ENCODE measurements at places on chromosomes 5 and 9.

GRCh38 chr9:120920806-120921178 lies 5.8 kb downstream of the TRAF1 start:
- peak; percentile 52 for DNase-seq

GRCh38 chr5:66134407-66134861 lies 9.7 kb upstream of the SREK1 start:
- DNase-seq, result no peak

DNA sequence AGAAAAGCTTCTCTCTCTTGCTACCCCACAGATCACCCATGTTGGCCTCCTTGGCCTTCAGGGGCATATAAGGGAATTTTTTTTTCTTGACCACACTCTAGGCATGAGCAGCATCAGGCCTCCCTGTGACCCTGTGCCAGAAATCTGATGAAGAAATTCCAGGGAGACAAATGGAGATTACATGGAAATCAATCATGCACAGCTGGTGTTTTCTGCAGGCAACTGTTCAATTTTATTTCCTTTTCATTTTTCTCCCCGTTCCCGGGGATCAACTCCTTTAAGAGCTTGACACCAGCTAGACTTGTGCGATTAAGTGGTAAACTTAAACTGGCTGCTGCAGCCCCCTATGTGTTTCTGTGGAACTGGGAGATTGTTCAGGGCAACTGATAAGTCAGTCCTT lies 59.3 kb downstream of the GALNT10 start:
- DNase-seq, result no peak

DNA sequence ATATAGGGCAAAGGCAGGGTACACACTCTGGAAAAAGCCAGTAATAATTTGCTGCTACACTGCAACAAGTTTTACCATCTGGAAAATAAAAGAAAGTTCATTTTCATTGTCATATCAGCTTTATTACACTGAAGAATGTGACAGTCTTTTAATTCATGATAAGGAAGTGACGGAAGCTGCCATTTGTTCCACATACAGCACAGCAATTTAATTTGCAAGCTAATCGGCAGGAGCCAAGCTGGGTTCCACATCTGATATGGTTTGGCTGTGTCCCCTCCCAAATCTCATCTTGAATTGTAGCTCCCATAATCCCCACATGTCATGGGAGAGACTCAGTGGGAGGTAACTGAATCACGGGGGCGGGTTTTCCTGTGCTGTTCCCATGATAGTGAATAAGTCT lies 16.5 kb downstream of the PRELID2 start:
- DNase-seq, result no peak

DNA sequence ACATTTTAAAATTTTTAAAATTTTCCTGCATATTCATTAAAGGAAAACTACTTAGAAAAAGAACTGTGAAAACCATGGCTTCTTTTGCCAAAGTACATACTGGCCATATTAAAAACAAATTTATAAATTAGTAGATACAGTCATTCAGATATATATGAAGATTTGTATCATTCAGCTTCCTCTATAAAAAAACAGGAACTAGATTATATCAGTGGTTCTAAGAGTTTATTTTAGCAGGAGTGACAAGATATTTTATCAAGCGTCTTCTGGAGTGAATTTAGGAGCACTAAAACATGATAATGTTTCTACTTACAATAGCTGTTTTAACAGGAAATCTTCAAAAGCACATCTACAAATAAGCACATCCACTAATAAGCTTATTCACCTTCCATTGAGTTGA lies 171.4 kb downstream of the RAPGEF6 start:
- DNase-seq, result no peak

DNA sequence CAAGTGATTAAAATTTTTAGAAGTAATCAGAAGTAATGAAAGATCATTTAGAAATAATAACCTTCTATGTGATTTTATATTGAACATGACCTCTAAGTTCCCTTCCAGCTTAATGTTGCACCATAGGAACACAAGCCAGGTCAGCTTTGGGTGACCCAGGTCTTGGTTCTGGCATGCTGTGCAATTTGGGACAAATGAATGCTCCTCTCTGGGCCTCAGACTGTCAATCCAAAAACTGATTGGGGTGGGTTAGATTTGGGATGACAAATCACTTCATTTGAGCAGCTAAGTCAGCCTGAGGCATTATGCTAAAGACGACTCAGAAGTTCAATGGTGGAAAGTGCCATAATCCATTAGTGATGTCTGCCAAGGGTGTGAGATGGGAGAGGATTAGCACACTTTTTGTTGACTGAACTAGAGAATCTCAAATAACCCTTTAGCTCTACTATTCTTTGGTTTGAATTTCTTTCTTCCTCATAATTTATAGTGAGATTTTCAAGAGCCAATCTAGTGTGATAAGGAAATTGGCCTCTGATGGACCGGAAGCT lies 60.7 kb upstream of the BOD1 start:
- DNase-seq, result no peak

GRCh38 chr5:132308701-132309100 lies 14.5 kb downstream of the SLC22A4 start:
- no peak for DNase-seq

DNA sequence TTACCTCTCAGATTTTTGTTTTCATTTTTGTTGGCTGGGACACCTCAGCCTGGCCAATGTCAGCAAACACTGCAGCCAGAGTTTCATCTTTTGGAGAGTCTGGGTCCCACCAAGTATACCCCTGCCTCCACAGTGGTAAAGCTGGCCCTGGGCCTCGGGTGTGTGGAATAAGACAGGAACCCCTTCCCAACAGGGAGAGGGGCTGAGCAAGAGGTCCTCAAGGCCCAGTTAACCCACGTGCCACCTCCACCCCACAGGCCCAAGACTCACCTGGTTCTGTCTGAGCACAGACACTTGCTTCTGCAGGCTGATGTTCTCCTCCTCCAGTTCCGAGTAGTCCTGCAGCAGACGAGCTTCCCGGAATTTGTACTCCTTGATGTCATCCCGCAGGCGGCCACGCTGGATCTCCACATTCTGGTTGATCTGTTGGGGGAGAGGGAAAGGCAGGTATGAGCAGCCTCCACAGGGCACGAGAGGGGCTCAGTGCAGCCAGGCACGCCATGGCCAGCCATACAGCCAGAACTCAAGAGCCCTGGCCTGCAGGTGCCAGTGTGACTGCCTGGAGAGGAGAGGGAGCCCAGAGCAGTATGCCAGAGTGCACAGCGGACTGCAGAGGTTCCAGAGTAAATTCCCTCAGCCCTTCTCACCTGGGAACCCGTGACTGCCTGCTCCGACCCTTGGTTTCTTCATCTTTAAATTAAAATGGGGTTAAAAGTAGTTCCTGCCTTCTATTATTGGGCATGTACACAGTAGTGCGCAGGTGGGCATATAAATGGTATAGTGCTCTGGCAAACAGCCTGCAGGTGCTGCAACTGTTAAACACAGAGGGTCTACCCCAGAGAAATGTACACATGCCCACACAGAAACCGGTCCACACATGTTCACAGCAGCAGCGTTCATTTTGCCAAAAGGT lies 42.0 kb downstream of the BICD2 start:
- no peak for DNase-seq

DNA sequence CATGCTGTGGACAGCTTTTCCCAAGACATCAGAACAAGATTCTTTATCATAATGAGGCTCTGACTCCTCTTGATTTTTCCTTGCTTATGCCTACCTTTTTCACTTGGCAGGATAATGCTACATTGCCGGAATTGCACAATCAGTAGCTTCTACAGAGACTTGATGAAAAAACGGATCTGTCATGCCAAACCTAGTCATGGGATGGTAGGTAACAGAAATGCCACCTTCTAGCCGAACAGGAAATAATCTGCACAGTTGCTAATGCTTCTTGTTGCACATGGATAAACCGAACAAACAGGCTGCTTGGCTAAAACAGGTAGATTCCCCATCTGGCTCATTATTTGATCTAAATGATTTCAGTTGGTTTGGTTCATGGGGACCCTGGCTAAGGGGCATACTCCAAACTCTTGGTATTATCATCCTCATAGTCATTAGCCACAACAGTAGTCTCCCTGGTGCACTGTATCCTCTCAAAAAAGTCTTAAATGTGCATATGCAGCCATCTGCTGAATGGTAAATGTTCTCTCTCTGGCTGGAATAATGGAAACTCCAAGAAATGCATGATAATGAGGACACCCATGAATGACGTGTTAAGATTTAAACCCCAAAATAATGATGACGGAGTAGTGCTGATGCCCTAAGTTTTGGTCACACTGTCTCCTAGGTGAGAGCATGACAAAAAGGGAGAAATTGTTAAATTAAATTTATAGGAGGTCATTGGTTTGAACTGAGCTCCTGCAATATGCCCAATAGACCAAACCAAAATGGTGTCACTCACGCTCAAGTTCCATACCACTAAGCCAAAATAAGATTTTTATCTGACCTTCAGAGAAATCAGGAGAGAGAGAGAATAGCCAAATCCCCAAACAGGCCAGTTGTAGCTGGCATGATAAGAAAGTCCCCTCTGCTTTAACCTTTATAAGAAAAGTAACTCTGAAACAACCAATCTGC lies 47.0 kb downstream of the RAPGEF1 start:
- DNase-seq, result no peak

DNA sequence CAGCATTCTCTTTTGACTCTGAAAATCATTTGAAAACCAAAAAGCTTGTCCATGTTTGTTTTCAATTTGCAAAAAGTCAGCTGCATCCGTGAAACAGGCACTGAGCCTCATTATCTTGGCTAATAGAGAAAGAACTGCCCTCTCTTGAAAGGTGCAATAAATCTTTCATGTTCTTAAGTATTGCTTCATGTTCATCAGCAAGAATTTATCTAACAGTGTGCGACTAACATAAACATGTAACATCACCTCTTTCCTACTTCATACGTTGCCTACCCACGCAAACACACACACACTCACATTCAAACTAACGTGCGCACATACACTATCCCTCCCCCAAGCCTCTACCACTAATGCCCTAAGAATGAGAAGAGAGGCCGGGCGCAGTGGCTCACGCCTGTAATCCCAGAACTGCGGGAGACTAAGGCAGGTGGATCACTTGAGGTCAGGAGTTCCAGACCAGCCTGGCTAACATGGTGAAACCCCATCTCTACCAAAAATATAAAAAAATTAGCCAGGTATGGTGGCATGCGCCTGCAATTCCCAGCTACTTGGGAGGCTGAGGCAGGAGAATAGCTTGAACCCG lies 629.7 kb upstream of the ZNF608 start:
- DNase-seq, result no peak

DNA sequence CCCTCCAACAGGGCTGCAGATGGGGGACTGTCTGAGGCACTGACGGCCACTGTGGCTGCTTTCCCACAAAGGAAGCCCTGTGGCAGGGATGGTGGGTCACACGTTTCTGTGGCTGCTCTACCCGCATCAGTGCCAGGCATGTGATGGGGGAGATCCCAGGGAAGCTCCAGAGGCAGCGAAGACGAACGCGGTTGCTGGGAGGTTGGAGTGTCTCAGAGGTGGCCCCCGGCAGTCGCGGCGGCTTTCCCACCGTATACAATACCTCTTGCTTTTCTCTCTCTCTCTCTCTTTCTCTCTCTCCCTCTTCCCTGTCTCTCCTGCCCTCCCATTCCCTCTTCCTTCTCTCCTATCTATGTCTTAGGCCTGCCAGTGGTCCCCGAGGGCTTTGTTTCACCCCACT lies 56.7 kb downstream of the CYFIP2 start:
- no peak for DNase-seq

DNA sequence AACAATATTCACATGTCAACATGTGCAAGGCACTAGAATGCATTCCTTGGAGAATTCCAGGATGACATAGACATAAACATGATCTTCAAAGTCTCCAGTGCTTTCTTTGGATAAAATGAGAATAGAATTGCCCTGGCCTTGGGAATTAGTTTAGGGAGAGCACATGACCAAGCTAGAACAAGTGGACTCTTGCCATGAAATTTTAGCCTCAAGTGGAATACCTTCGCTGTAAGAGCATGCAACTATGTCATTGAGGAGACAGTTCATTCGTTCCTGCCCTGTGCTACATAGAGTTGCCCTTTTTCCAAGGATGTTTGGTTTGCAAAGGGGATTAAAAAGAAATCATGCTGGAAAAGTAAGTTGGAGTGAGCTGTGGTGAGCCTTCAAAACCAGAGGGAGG lies 42.7 kb downstream of the ZFAND5 start:
- DNase-seq, result no peak

- no peak for DNase-seq
Observed at GRCh38 chr5:62316176-62316502, 10.1 kb downstream of the KIF2A start.

GRCh38 chr9:34127035-34127948 lies 794 bp upstream of the DCAF12 start:
- no peak for DNase-seq

GRCh38 chr5:123206618-123207017 lies 117.6 kb downstream of the PRDM6 start:
- DNase-seq, result no peak

- no peak for DNase-seq
Observed at GRCh38 chr5:181161534-181162175, 14.3 kb downstream of the OR2V2 start.

GRCh38 chr5:31492869-31493268 lies 39.0 kb downstream of the DROSHA start:
- DNase-seq, result no peak

- DNase-seq, result no peak
Observed at GRCh38 chr5:78016863-78017529, 240.9 kb upstream of the TBCA start.

GRCh38 chr5:134136771-134137170 lies 22.3 kb downstream of the TCF7 start:
- DNase-seq, result no peak

GRCh38 chr5:115599502-115599901 lies 2.8 kb downstream of the TICAM2 start:
- DNase-seq, result no peak

- peak; percentile 52 for DNase-seq
Observed at GRCh38 chr9:136438548-136439480, 831 bp downstream of the INPP5E start.

DNA sequence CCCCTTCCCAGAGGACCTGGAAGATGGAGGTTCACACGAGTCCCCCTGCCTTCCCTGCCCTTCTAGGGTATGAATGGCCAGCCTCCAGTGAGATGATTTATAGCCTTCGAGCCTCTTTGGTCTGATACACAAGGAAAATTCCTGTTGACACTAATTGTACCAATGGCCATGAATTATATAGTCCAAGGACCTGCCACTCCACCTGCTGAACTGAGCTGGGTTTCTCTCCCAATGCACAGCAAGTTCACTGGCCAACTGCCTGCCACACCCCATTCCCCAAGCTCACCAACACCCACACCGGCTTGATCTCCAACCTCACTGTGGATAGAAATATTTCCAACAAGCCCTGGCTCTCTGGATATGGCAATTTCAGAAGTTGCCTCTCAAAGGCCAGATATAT lies 9.3 kb upstream of the ADRA1B start:
- DNase-seq, result no peak

GRCh38 chr9:18438300-18438925 lies 35.5 kb upstream of the ADAMTSL1 start:
- no peak for DNase-seq
